HL-60 (cell line): ENCODE measurements at places on chromosomes 4 and X.

DNA sequence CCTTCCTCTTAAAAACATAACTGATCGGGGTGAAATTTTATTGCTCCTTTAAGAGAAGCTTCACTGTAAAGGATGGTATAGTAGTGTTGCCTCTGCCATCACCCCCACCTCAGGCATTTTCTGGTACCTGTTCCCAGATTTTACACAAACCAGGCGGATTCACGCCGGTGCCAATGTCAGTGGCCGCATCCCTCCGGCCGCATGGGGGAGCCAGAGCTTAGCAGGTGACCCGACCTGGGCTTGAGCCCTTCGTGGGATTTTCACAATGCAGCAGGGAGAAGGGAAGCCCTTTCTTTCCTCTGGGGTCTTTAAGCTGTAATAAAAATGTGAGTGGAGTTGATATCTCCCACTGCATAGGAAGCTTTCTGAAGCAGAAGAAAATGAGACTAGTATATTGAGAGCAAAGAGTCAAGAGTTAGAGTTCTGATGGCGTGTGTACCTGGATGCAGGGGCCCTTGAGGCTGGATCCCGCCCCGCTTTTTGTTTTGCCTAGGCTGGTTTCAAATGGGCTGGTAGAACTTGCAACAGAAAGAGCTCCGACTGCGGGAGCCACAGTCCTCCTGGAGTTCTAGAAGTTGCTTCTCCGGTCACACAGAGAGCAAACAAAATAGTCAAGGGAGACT, 59.4 kb downstream of the POLR2B start:
- DNase-seq, result no peak

DNA sequence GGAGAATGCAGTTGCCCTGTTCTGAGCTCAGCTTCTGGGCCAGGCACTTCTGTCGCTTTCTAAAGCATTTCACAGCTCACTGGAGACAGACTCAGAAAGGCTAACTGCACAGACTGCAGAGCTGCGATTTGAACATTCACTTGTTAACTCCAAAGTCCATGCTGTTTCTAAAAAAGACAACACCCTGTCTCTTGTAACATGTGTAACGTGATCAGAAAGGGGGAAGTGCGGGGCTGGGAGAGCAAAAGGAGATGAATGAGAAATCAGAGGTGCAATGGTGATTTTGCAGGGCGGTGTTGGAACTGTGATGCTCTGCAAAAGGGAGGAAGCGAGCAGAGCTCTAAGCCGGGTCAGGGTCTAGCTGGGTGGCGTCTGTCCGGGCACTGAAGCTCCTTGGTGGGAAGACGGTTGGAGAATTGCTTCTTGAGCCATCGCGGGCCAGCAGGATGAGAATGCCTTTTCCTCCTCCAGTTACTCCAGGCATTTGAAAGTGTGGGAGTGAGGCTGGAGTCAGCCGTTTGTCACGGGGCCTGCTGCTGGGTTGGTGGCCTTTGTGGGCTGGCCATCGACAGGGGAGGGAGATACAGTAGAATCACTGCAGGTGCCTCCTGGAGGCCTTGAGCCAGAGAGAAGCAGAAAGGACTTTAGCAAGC, 20.3 kb downstream of the TBC1D14 start:
- DNase-seq, result peak; percentile 79

DNA sequence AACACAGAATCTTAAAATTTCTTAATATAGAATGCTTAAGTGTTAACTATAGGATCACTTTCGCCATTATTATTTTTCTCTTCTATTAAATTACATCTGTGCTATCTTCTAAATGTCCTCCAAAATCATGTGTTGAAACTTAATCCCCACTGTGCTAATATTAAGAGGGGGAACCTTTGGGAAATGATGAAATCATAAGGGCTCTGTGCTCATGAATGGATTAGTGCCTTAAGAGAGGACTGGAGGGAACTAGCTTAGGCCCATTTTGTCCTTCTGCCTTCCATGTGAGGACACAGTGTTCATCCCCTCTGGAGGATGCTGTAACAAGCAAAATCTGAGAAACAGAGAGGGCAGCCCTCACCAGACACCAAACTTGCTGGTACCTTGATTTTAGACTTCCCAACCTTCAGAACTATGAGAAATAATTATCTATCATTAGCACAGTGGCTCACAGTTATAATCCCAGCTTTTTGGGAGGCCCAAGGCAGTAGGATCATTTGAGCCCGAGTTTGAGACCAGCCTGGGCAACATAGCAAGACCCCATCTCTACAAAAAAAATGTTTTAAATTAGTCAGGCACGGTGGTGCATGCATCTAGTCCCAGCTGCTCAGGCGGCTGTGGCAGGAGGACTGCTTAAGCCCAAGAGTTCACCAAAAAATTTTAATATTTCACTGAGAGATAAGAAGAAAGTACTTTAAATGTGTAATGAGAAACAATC, 26.3 kb downstream of the KLHL8 start:
- no peak for DNase-seq

GRCh38 chrX:133215747-133216146, 2.4 kb downstream of the TFDP3 start:
- DNase-seq, result no peak

DNA sequence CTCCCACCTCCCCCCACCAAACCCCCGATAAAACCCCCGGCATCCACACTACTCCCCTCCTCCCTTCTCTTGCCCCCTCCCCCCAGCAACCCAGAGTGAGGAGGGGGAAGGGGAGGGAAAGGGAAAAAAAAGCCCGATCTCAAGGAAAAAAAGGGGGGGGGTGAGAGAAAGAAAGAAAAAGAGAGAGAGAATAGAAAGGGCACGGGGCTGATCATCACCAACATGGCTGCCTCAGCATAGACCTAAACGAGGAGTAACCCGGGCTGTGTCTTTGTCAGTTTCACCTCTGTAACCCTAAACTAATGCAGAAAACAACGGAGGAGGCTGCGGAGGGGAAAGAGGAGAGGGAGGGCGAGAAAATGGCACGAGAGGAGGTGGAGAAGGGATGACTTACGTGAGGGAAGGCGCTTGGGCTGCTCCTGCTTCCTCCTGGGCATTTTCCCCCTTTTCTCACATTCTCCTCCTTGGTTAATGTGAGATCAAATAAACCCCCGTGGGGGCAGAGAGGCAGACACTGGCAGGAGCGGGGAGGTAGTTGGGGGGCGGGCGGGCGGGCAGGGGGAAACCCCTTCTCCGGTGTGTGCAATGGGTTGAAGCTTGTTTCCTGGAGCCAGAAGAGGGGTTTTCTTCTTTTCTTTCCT, 532 bp downstream of the ZNF827 start:
- DNase-seq, result no peak
